Activated T-helper 1 cell treated with anti-CD3 and anti-CD28 coated beads, Interleukin-12 subunit alpha, Interleukin-12 subunit beta, Interleukin-2, Interleukin-4 antibody, amounts not matched to agents 30 ng/mL and 10 ng/mL and 1 ng/mL, durations not matched to agents 14 hours and 24 hours and 36 hours (primary cell): ENCODE measurements at places on chromosomes 5 and 9. TPM values are rescaled to one million over a fixed set of nuclear protein-coding genes. Genes with fewer than 3 reads are reported as not detected.

- H3K4me3 ChIP-seq = no peak overlapping the region
- peaks cover 59% of the 10 kb centered on the region for H3K27me3 ChIP-seq
- DNase-seq = no peak
- H3K4me1 ChIP-seq = no peaks in the 10 kb centered on the region
- no peak overlapping the region for H3K27ac ChIP-seq
Measured at GRCh38 chr9:124758061-124758460, 13.1 kb downstream of the NR6A1 start.

BAAT gene
- 0.08 TPM in 1 of 2 replicates, not detected in the other for total RNA-seq

ADRB2 gene
- total RNA-seq = 0.83 and 0.93 TPM in 2 replicates

SLC25A2 gene
- 0.20 and 0.57 TPM in 2 replicates for total RNA-seq

- H3K27ac ChIP-seq = no peak overlapping the region
- H3K27me3 ChIP-seq = peaks cover 2% of the 10 kb centered on the region
- H3K36me3 ChIP-seq = no peaks in the 10 kb centered on the region
- no peak overlapping the region for H3K4me3 ChIP-seq
- H3K4me1 ChIP-seq = no peaks in the 10 kb centered on the region
- DNase-seq = no peak
Measured at GRCh38 chr9:134890155-134890495, 9.5 kb downstream of the FCN2 start.

DNA sequence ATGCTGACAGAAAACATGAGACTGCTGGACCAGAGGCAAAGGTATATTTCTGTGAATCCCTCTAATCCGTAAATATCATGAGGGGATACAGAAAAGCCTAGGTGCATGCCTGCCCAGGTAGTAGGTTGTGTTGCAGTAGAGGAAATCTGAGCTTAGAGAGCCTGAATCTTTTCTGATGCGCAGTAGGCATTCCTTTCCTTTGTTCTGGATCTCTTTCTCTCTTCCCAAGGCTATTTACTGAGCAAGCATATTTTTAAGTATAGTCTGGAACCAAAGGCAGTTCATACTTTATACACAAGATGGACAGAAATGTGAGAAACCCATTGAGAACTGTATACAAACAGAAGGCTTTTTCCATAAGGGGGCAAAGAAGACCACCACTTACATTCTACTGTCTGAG lies 359.3 kb downstream of the TMEM161B start:
- H3K36me3 ChIP-seq = no peaks in the 10 kb centered on the region
- no peak overlapping the region for H3K4me3 ChIP-seq
- no peaks in the 10 kb centered on the region for H3K27me3 ChIP-seq
- no peak for DNase-seq

GARIN3 gene
- total RNA-seq = 0.27 and 0.31 TPM in 2 replicates

DNA sequence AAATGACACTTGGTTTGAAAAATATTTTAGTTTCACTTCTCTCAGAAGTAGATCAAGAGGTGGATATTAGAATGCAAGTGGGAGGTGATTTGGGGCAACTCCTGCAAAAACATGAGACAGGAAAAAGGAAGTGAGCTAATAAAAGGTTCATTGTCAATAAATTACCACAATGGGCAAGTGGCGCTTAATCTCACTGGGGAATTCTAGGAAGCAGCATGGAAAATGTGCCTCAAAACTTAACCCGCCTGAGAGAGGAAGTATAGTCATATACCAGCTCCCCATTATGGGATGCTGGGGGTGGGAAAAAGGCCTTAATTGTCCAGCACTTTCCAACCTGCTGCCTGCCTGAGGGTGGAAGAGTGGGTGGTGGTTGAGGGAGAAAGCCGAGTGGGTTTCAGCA lies 204.1 kb downstream of the ELAVL2 start:
- no peaks in the 10 kb centered on the region for H3K27me3 ChIP-seq
- no peaks in the 10 kb centered on the region for H3K36me3 ChIP-seq
- no peak for DNase-seq
- H3K4me1 ChIP-seq = no peaks in the 10 kb centered on the region
- H3K4me3 ChIP-seq = no peak overlapping the region

DNA sequence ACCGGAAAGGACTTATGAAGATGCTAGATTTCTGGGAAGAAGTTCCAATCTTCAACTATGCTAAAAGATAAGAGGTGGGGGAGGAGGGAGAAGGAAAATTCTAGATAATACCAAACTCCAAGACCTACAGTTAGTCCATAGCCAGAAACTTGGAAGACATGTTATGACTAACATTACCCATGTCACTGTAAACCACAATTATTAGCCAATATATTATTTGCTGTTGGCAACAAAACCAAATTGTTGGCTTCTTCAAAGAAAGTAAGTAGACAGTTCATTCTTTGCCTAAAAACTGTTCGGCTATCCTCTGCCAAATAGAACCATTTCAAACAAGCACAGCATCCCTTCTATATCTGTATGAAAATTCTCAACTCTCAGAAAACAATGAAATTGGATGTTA lies 25.1 kb downstream of the PRLR start:
- no peak for DNase-seq
- no peaks in the 10 kb centered on the region for H3K36me3 ChIP-seq
- no peaks in the 10 kb centered on the region for H3K4me1 ChIP-seq
- peaks cover 18% of the 10 kb centered on the region for H3K27me3 ChIP-seq

SPRY4 gene
- 1.7 and 2.4 TPM in 2 replicates for total RNA-seq

GRAMD2B gene
- 8.3 and 9.5 TPM in 2 replicates for total RNA-seq

DNA sequence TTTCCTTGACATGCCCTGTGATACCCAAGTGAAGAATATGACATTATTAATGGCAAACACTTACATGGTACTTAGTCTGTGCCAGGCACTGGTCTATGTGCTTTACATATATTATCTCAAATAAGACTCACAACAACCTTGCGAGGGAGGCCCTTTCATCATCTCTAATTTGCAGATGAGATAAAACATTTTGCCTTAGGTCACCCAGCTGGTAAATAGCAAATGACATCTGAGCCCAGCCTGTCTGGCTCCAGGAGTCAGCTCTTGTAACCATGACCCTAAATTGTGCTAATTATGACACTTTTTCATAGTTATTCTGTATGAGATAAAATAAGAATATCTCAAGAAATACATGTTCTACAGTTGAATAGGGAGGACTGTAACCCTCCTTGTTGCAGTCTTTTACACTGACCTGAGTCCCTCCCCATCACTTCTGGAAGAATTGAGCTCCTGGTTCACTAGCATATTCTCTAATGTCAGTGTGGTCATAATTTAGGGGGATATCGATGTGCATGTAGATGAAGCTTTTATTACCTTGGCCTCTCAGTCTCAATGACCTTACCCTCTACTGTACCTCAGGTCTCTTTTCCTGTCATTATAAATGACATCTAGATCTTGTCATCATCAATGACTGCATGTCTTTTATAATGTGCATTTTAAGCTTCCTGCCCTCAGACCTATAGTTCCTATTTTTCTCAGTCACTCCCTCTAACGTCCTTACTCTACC lies 126.1 kb upstream of the HAPLN1 start:
- no peak overlapping the region for H3K27ac ChIP-seq
- H3K27me3 ChIP-seq = peaks cover 6% of the 10 kb centered on the region
- H3K4me1 ChIP-seq = peaks cover 29% of the 10 kb centered on the region
- no peak for DNase-seq
- H3K36me3 ChIP-seq = peaks cover 4% of the 10 kb centered on the region

GRCh38 chr5:52801329-52801728 lies 13.6 kb downstream of the ITGA1 start:
- DNase-seq = no peak
- peaks cover 70% of the 10 kb centered on the region for H3K4me1 ChIP-seq
- peaks cover 3% of the 10 kb centered on the region for H3K27me3 ChIP-seq
- peak overlapping the region; percentile 88 for H3K27ac ChIP-seq
- H3K36me3 ChIP-seq = peaks cover 45% of the 10 kb centered on the region
- peak overlapping the region; percentile 90 for H3K4me3 ChIP-seq

- H3K27me3 ChIP-seq = no peaks in the 10 kb centered on the region
- H3K4me3 ChIP-seq = no peak overlapping the region
- no peak for DNase-seq
- no peak overlapping the region for H3K27ac ChIP-seq
- no peaks in the 10 kb centered on the region for H3K36me3 ChIP-seq
Measured at GRCh38 chr9:117249799-117250198, 165.1 kb downstream of the ASTN2 start.

- no peaks in the 10 kb centered on the region for H3K4me1 ChIP-seq
- H3K27me3 ChIP-seq = no peaks in the 10 kb centered on the region
- no peak overlapping the region for H3K27ac ChIP-seq
- no peak for DNase-seq
Measured at GRCh38 chr5:104024538-104024937, 461.9 kb upstream of the NUDT12 start.

PAEP gene
- total RNA-seq = not detected in 2 replicates

GRCh38 chr5:38607930-38608564 lies 51.6 kb upstream of the LIFR start:
- H3K36me3 ChIP-seq = no peaks in the 10 kb centered on the region
- peaks cover 2% of the 10 kb centered on the region for H3K27me3 ChIP-seq
- no peak for DNase-seq
- no peak overlapping the region for H3K27ac ChIP-seq

- no peak for DNase-seq
- no peaks in the 10 kb centered on the region for H3K27me3 ChIP-seq
- no peaks in the 10 kb centered on the region for H3K4me1 ChIP-seq
- no peaks in the 10 kb centered on the region for H3K36me3 ChIP-seq
- H3K27ac ChIP-seq = no peak overlapping the region
Measured at GRCh38 chr9:87836536-87836935, 46.1 kb upstream of the SPATA31E1 start.

DNA sequence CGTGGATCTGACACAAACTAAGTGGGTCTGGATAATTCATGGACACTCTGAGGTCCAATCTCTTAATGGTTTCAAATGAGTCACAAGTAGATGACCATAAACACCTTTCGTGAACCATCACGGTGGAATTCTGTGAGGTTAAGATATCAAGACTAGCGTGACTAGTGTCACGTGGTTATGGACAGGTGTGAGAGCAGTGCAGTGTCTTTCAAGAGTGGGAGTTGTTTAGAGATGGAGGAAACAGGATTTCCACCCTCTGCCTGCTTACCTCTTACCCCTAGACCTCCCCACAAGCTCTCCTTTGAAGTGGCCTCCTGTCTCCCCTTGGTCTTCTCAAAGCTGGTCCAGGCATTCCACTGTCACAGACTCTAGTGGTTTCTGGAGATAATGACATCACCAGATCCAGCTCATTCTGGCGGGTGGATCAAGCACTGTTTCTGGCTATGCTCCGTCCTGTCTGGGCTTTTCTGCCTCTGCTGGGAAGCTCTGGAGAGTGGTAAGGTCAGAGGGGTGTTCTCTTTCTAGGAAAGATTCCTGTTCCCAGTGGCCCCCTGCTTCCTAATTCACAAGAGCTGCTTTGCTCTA lies 20.0 kb upstream of the ZNF782 start:
- no peak overlapping the region for H3K4me3 ChIP-seq
- H3K4me1 ChIP-seq = peaks cover 31% of the 10 kb centered on the region
- H3K36me3 ChIP-seq = no peaks in the 10 kb centered on the region
- DNase-seq = no peak

- no peak within 1 kb of the TSS for H3K27ac ChIP-seq
- H3K4me3 ChIP-seq = no peak within 1 kb of the TSS
- no peaks in the 10 kb centered on the region for H3K36me3 ChIP-seq
- no peaks in the 10 kb centered on the region for H3K4me1 ChIP-seq
Measured at GRCh38 chr5:136028782-136029742, at the start of gene TGFBI. Gene TGFBI, plus strand, starts transcription at chr5:136028988. Its CDS starts 68 bp downstream, at chr5:136029056.

- no peaks in the 10 kb centered on the region for H3K27me3 ChIP-seq
- H3K36me3 ChIP-seq = no peaks in the 10 kb centered on the region
- H3K27ac ChIP-seq = no peak overlapping the region
- H3K4me3 ChIP-seq = no peak overlapping the region
- H3K4me1 ChIP-seq = no peaks in the 10 kb centered on the region
- no peak for DNase-seq
Measured at GRCh38 chr9:135559606-135560005, 1.9 kb upstream of the PAEP start.

- H3K4me3 ChIP-seq = peak overlapping the region; percentile 80
- no peak for DNase-seq
- H3K36me3 ChIP-seq = no peaks in the 10 kb centered on the region
- H3K27ac ChIP-seq = no peak overlapping the region
- peaks cover 18% of the 10 kb centered on the region for H3K4me1 ChIP-seq
Measured at GRCh38 chr9:88077071-88077617, 61.1 kb downstream of the SPATA31C2 start.

GRCh38 chr9:37452611-37453010 lies 12.6 kb downstream of the ZBTB5 start:
- H3K36me3 ChIP-seq = peaks cover 5% of the 10 kb centered on the region
- DNase-seq = no peak
- H3K27ac ChIP-seq = no peak overlapping the region
- no peak overlapping the region for H3K4me3 ChIP-seq
- no peaks in the 10 kb centered on the region for H3K27me3 ChIP-seq

GRCh38 chr9:114004221-114004716 lies 73.8 kb downstream of the AMBP start:
- H3K4me3 ChIP-seq = no peak overlapping the region
- DNase-seq = no peak
- no peak overlapping the region for H3K27ac ChIP-seq
- H3K27me3 ChIP-seq = peaks cover 1% of the 10 kb centered on the region
- no peaks in the 10 kb centered on the region for H3K36me3 ChIP-seq

MTRR gene
- 83.0 and 90.4 TPM in 2 replicates for total RNA-seq

DNA sequence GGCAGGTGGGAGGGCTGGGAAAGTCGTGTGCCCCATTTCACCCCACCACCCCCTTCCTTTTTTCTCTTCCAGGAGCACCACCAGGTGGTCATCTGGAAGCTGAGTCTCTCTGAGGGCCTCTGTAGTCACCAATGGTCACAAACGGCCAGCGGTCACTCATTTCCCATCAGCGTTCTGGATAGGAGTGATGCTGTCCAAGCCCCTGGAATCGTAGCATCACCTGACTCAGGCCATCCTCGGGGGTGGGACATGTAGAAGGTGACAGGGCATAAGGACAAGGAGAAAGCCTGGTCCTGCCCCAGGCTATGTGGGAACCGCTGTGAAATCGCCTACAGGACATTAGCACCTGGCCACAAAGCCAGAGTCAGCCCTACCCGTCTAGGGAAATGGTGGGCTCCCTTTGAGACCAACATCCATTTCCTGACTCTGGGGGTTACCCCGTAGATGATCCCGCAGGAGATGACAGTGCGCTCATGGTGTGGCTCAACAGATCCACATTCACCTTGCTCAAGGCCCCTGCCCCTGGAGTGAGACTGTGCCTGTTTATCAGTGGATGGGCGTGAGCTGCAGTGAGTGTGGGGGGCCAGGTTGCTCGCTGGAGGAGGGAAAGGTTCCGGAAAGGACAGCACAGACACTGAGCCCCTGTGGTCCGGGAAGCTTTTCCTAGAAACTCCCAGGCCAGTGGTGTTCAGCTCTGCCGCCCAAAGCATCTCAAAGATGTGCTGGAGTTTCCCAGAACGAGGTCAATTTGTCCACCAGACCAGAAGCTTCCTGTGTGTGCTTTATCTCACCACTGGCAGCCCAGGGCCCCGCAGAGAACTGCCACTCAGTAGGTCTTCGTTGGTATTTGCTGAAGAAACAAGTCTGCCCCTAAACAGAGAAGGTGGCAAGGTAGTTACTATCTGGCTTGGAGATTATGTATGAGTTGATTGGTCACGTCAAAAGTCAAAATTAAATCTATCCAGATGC lies 61.1 kb upstream of the UNC5A start:
- peaks cover 10% of the 10 kb centered on the region for H3K4me1 ChIP-seq
- DNase-seq = no peak
- peaks cover 33% of the 10 kb centered on the region for H3K27me3 ChIP-seq
- H3K4me3 ChIP-seq = no peak overlapping the region

CD180 gene
- 0.54 and 1.4 TPM in 2 replicates for total RNA-seq
